CD4-positive, alpha-beta T cell treated with Interleukin-2 at 100 ng/mL for 4 hours (primary cell): ENCODE measurements at places on chromosomes 12 and 14.

- DNase-seq = no peak
Observed at GRCh38 chr14:94548131-94548998, 12.9 kb upstream of the SERPINA4 start.

- no peak for DNase-seq
Observed at GRCh38 chr12:109731806-109732205, 18.2 kb downstream of the FAM222A start.

GRCh38 chr14:100362311-100362927 is 39.3 kb downstream of the SLC25A47 start:
- DNase-seq = no peak

- DNase-seq = no peak
Observed at GRCh38 chr12:1843641-1844005, 23.3 kb downstream of the LRTM2 start.

- no peak for DNase-seq
Observed at GRCh38 chr14:34478261-34478660, 16.2 kb upstream of the SPTSSA start.

- no peak for DNase-seq
Observed at GRCh38 chr14:105135700-105136395, 32.7 kb downstream of the JAG2 start.

- no peak for DNase-seq
Observed at GRCh38 chr12:129665414-129665813, 238.4 kb downstream of the TMEM132D start.

GRCh38 chr12:80861641-80862378 is 75.9 kb downstream of the LIN7A start:
- DNase-seq = no peak

- peak; percentile 19 for DNase-seq
Observed at GRCh38 chr12:54740882-54741281, 92.7 kb upstream of the DCD start.

GRCh38 chr12:13099844-13100604 is 3.4 kb downstream of the GSG1 start:
- DNase-seq = no peak

- no peak for DNase-seq
Observed at GRCh38 chr12:109555431-109556315, 17.6 kb downstream of the MMAB start.

DNA sequence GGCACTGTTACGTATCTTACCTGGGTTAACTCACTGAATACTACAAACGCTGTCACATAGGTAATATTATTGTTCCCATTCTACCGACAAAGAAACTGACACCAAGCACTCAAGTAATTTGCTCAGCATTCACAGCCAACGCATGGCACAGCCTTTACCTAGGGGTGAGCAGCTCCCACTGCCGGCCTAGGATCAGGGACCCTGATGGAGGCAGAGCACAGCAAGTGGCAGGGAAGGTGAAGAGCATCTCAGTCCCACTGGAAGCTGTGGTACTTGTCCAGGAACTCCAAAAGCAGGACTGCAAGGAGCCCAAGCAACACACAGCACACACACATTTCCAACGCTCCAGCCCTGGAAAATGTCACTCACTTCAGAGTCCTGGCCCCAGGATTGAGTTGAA is 111.8 kb upstream of the CDKN3 start:
- DNase-seq = no peak

DNA sequence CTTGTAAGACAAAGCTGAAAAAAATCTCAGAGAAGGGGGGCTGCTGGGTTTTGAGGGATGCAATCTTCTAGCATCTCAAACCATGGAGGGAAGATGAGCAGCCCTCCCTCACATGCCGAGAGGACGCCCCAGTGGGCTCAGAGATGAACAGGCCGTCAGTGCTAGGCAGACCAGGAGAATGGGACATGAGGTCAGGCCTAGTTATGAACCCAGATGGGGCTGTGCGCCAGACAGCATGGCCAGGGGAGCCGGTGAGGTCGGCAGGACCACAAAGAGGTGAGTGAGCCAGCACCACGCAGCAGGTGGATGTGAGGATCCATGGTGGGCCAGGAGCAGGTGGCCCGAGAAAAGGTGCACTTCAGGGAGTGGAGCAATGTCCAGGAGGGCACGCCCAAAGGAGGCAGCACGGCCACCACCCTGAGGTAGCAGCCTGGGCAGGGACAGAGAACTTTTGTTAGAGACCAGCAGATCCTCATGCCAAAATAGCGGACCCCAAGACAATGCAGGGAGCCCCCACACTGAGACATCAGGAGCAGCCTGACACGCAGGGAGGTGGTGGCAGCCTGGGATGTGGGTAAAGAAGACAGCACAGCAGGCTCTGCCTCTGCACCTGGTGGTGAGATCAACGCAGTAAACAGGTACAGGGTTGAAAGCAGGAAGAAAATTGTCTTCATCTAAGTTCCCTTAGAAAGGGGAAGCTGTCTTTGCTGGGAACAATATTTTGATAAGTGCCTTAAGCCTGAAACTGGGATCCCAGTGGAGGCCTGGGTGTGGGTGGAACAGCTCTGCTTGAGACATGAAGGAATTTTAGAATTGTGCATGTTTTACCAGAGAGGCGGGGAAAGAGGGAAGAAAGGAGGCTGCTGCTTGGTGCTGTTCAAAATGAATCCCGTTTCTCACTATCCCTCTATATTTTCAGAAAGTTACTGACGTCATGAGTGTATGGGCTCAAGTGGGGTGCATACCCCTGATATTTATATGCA is 17.8 kb upstream of the MCRS1 start:
- no peak for DNase-seq

GRCh38 chr14:49852301-49853157 is at the start of gene NEMF:
Gene NEMF, minus strand, starts transcription at chr14:49852788. Its CDS starts 35 bp downstream, at chr14:49852753.
- DNase-seq = peak; percentile 90

GRCh38 chr12:64042911-64043310 is 179.2 kb downstream of the KICS2 start:
- DNase-seq = no peak

GRCh38 chr12:76518699-76519098 is 40.9 kb downstream of the OSBPL8 start:
- no peak for DNase-seq

DNA sequence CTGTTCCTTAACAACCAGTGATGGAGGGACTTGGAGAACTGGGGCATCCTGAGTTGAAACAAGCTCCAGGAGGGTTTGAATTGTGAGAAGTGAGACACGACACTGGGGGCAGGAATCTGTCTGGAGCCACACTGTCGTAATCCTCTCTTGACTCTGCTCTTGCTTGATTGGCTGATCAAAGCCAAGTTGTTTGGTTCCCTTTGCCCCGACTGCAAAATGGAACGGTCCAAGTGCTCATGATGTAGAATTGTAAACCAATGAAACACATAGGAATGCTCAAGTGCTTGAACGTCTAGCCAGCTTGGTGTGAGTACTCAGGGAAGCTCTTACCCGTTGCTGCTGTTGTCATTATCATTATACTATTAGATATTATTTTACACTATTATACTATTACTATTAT is 98.1 kb downstream of the TMEM132C start:
- no peak for DNase-seq

- DNase-seq = peak; percentile 64
Observed at GRCh38 chr12:64400041-64400440, 4.2 kb upstream of the XPOT start.

DNA sequence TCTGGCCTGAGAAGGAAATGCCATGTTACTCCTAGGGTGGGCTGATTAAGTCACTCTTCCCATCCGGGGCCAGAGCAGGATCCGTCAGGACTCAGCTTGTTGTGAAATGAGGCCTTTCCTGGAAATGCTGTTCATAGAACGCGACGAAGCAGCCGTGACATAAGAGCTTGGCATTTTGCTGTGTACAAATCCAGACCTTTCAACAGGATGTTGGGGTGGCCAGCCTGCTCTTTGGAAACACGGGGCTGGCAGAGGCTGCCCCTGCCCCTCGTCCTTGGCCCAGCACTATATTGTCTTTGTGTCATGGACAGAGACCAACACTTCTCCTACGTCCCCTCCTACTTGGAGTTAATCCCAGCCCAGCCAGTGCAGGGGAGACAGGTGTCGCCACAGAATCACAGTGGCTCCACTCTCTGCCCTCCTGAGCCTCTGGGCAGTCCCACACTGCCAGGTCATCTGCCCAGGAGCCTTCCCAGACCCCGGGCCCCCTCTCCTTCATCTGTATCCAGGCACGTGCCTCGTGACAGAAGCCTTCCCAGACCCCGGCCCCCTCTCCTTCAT is 18.6 kb upstream of the EIF5 start:
- no peak for DNase-seq

DNA sequence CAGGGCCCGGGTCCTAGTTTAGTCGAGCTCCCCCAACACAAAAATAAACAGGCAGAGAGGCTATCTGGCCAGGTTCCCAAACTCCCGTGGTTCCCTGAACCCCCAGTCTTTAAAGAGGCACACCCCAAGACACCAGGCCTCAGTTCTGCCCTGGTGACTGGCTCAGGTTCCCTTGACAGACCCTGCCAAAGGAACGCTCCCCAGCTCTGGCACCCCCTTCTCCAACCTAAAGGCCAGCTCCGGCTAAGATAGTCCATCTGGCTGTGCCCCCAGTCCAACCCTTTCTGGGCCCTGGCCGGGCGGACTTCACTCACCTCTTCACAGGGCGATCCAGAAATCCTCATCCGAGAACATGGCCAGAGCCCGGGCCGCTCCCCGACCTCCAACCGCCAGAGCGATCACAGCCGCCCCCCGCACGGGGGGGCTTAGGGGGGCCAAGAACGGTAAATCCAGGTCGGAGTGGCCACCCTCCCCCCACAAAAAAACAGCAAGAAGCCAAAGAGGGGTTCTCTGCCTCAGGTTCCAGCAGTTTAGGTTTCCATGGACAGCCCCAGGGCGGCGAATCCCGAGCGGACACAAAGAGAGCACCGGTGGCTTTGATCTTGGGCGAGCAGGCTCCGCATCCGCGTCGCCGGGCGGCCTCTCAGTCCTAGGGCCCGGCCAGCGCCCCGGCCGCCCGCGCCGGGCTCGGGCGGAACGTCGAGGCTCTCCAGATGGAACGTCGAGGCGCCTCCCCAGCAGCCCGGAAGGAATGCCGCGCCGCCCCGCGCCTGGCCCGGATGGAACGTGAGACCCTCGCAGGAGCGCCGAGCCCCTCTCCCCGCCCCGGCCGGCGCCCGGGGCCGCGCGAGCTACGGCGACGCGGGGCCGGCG is 1.1 kb downstream of the KMT2D start:
- no peak for DNase-seq

DNA sequence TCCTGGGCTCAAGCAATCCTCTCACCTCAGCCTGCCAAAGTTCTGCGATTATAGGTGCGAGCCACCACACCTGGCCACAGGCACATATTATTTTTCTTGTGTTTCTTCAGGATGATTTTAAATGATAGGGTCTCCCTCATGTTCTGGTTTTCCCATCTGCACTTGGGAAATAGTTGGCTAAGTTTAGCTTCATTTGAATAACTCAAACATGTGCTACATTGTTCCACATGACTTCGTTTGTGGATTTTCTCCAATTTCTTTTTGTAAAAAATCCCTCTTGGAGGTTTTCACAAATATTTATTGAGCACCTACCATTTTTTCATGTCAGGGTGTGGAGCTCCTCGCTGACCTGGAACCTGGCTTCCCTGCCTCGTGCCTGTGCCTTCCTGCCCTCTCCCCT is 55.2 kb upstream of the GNPNAT1 start:
- no peak for DNase-seq

GRCh38 chr14:67474366-67474765 is 14.2 kb downstream of the TMEM229B start:
- no peak for DNase-seq

DNA sequence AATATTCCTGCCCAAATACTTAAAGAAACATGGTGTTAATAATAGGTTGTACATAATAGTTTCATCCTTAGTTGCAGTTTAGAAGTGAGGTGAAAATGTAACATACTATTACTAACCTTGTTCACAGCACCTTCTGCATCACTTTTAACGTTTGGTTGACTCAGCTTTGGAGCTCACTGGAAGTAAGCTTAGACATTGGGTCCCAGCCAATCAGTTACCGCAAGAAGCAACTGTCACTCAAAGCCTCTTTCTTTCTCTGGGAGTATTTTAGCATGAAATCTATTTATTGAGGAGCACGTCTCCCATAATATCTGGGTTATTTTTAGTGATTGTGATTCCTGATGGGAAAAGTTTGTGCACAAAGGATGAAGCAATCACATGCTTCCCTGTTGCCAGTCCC is 472.6 kb downstream of the SNAPC1 start:
- no peak for DNase-seq

GRCh38 chr12:48165089-48165981 is 8.0 kb upstream of the ASB8 start:
- DNase-seq = peak; percentile 74

GRCh38 chr12:45122768-45123380 is 72.0 kb upstream of the DBX2 start:
- DNase-seq = no peak

GRCh38 chr12:64893961-64894360 is 69.5 kb downstream of the TBC1D30 start:
- no peak for DNase-seq

DNA sequence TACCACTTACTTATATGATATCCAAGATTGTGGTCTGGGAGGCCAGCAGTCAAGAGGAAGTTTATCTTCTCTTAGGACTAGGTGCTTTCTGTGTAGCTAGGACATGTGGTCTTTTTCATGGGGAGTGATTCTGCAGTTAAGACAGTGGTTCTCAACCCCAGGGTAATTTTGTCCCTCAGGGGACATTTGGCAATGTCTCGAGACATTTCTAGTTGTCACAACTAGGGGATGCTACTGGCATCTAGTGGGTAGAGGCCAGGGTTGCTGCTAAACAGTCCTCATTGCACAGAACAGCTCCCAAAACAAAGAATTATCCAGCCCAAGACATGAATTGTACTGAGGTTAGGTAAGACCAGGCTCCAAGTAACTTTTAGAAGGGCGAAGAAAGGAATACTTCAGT is 20.0 kb downstream of the AMDHD1 start:
- DNase-seq = no peak

DNA sequence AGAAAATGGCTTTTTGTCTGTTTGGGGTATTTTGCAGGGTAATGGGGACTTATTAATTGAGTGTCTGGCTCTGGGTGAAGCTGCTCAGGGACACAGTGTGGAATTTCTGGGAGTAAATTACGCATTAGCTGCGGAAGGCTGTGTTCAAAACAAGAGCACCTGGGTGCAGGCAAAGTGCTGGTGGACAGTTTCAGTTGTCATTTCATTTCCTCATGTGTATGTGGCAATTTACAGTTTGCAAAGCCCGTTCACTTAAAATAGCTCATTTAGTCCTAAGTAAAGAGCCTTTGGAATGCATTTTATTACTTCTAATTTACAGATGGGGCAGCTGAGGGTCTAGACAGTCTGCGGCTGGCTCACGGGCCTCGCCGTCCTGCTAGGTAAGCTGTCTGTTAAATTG is 546.8 kb downstream of the BCL11B start:
- no peak for DNase-seq

GRCh38 chr12:119363490-119363889 is 29.0 kb downstream of the CCDC60 start:
- no peak for DNase-seq

DNA sequence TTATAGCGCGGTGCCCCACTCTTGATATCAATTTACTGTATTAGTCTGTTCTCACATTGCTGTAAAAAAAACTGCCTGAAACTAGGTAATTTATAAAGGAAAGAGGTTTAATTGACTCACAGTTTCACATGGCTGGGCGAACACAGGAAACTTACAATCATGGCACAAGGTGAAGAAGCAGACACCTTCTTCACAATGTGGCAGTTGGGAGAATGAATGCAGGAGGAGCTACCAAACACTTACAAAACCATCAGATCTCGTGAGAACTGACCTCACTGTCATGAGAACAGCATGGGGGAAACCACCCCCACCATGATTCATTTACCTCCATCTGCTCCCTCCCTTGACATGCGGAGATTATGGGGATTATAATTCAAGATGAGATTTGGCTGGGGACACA is 42.3 kb downstream of the FBXO34 start:
- no peak for DNase-seq
